ENCODE measurements at places on chromosomes 12 and 14. TPM values are rescaled to one million over a fixed set of nuclear protein-coding genes. Genes with fewer than 3 reads are reported as not detected.

GRCh38 chr14:103127861-103128598 is 4.8 kb downstream of the TNFAIP2 start:
- H3K27ac ChIP-seq = peak overlapping the region; percentile 47
- H3K4me1 ChIP-seq = no peaks in the 10 kb centered on the region
- no peak for DNase-seq
- H3K4me3 ChIP-seq = no peak overlapping the region
- no peaks in the 10 kb centered on the region for H3K36me3 ChIP-seq

DNA sequence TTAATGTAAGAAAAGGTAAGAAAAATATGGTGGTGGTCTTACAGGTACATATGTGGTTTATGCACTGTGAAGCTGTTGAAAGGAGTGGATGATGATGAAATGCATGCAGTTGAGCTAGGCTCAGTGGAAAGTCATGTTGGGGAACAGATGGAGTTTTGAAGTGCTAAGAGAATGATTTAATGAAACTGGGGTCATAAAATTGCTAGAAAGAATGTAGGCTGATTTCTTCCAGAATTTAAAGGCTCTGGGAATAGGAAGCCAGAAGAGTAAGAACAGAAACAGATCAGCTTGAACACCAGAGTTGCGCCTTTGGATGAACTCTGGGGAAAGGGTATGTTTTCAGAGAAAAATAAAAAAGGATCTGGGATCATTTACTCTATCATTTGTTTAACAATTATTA is 146.5 kb downstream of the MON2 start:
- no peak overlapping the region for H3K4me3 ChIP-seq
- H3K27me3 ChIP-seq = no peaks in the 10 kb centered on the region
- peak overlapping the region; percentile 54 for H3K27ac ChIP-seq
- H3K4me1 ChIP-seq = no peaks in the 10 kb centered on the region
- no peak for DNase-seq

DNA sequence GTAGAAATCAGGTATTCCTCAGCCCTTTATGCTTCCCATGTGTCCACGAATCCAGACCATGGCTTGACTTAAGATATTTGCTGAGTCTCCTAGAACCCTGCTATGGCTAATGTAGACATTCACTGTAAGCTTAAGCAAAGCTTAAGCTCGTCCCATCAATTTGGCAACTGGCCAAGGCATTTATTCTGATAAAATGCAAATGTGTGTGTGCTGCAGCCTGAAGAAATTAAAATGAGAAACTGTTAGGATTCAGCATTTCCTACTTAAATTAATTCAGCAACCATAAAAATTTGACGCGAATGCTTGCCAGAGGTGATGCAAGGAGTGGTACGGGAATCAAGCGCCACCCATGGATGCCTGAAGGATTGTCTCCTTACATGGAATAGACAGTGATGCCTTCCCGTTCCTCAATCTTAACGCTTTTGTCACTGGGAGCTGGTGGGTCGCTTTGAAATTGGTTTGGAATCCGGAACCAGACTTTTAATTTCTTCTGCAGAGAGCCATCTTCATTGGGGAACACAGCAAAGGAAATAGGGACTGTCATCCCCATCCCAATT is 13.2 kb downstream of the HEBP1 start:
- H3K36me3 ChIP-seq = no peaks in the 10 kb centered on the region
- no peak overlapping the region for H3K27ac ChIP-seq
- no peaks in the 10 kb centered on the region for H3K27me3 ChIP-seq
- no peak for DNase-seq
- H3K4me1 ChIP-seq = peaks cover 4% of the 10 kb centered on the region

GRCh38 chr14:64772397-64772950 is 68.2 kb downstream of the PLEKHG3 start:
- H3K4me3 ChIP-seq = no peak overlapping the region
- DNase-seq = no peak
- H3K36me3 ChIP-seq = no peaks in the 10 kb centered on the region
- H3K4me1 ChIP-seq = no peaks in the 10 kb centered on the region
- H3K27me3 ChIP-seq = no peaks in the 10 kb centered on the region

DNA sequence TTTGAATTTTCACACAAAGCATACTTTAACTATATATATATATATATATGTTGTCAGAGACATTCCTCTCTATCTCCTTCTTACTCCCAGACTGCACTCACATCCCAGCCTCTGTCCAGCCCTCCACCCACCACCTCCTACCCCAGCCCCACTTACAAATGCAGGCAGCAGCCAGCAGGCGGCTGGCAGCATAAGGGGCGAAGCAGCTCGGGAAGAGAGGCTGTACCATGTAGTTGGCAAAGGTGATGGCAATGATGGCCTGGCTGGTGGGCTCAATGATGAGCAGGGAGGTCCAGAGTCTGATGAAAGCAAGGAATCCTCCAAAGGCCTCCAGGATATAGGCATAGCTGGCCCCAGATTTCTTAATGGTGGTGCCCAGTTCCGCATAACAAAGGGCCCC is 2.5 kb downstream of the SLC7A7 start:
- no peak overlapping the region for H3K27ac ChIP-seq
- no peak for DNase-seq
- H3K4me3 ChIP-seq = no peak overlapping the region
- H3K36me3 ChIP-seq = no peaks in the 10 kb centered on the region
- H3K27me3 ChIP-seq = no peaks in the 10 kb centered on the region

GRCh38 chr14:101774006-101774795 is 12.7 kb downstream of the PPP2R5C start:
- H3K36me3 ChIP-seq = no peaks in the 10 kb centered on the region
- no peak for DNase-seq
- no peak overlapping the region for H3K27ac ChIP-seq
- H3K4me1 ChIP-seq = no peaks in the 10 kb centered on the region
- H3K27me3 ChIP-seq = no peaks in the 10 kb centered on the region
- H3K4me3 ChIP-seq = no peak overlapping the region

GRCh38 chr14:59634617-59635016 is 58.0 kb upstream of the CCDC175 start:
- H3K27me3 ChIP-seq = no peaks in the 10 kb centered on the region
- no peak overlapping the region for H3K27ac ChIP-seq
- H3K4me3 ChIP-seq = no peak overlapping the region
- no peak for DNase-seq

DNA sequence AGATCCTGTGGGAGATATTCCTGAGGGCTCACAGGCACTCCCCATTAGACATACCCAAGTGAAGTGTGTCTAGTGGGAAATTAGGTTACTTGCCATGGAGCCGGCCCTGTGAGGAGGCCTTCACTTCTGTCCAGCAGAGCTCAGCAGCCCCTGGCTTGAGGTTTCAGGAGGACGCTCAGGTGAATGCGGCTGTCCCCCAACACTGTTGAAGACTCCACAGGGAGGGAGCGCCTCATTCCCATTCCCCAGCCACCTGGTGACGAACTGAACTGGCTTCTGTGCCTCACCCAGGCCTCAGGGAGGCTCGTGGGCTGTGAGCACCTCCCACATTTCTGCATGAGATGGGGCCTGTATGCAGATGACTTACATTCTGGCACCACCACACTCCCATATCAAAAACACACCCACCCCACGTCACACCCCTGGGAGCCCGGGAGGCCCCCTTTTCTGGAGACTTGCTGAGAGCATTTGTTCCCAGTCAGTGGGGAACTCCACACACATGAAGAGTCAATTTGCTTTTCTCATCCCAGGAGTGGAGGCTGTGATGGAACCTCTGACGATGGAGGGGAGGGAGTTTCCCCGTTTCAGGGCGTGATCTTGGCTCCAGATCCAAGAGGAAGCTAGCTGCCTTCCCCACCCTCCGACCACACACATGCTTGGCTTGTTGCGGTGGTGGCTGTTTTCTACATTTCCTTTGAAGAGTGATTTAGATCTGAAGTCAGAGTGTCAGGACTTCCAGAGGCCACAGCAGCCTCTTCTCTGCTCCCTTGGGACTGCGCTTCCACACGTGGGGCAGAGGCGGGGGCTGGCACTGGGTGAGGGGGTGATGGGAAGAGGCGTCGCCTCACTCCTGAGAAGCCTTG is 120.7 kb downstream of the ADGRD1 start:
- DNase-seq = no peak
- H3K27ac ChIP-seq = no peak overlapping the region
- no peaks in the 10 kb centered on the region for H3K4me1 ChIP-seq
- no peak overlapping the region for H3K4me3 ChIP-seq
- no peaks in the 10 kb centered on the region for H3K27me3 ChIP-seq

- DNase-seq = no peak
- no peaks in the 10 kb centered on the region for H3K27me3 ChIP-seq
- no peaks in the 10 kb centered on the region for H3K36me3 ChIP-seq
- no peaks in the 10 kb centered on the region for H3K4me1 ChIP-seq
- H3K4me3 ChIP-seq = no peak overlapping the region
- H3K27ac ChIP-seq = no peak overlapping the region
Measured at GRCh38 chr12:68287106-68287505, 33.7 kb upstream of the IL22 start.

- no peak for DNase-seq
- H3K36me3 ChIP-seq = no peaks in the 10 kb centered on the region
- H3K27ac ChIP-seq = peak overlapping the region; percentile 94
- peak overlapping the region; percentile 87 for H3K4me3 ChIP-seq
- no peaks in the 10 kb centered on the region for H3K4me1 ChIP-seq
- H3K27me3 ChIP-seq = no peaks in the 10 kb centered on the region
Measured at GRCh38 chr12:2796187-2796666, 1.5 kb downstream of the FKBP4 start.

DNA sequence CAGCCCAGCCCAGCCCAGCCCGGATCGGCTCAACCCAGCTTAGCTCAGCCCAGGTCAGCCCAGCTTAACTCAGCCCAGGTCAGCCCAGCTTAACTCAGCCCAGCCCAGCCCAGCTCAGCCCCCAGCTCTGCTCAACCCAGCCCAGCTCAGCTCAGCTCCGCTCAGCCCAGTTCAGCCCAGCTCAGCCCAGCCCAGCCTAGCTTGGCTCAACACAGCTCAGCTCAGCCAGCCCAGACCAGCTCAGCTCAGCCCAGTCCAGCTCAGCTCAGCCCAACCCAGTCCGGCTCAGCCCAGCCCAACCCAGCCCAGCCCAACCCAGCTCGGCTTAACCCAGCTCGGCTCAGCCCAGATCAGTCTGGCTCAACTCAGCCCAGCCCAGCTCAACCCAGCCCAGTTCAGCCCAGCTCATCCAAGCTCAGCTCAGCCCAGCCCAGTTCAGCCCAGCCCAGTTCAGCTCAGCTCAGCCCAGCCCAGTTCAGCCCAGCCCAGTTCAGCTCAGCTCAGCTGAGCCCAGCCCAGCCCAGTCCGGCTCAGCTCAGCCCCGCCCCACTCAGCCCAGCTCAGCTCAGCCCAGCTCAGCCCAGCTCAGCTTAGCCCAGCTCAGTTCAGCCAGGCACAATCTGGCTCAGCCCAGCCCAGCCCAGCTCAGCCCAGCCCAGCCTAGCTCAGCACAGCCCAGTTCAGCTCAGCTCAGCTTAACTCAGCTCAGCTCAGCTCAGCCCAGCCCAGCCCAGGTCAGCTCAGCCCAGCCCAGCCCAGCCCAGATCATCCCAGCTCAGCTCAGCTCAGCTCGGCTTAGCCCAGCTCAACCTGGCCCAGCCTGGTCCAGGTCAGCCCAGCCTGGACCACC is 331.7 kb downstream of the TMEM121 start:
- H3K36me3 ChIP-seq = no peaks in the 10 kb centered on the region
- peak; percentile 11 for DNase-seq
- no peak overlapping the region for H3K27ac ChIP-seq
- no peaks in the 10 kb centered on the region for H3K27me3 ChIP-seq
- no peaks in the 10 kb centered on the region for H3K4me1 ChIP-seq

- no peaks in the 10 kb centered on the region for H3K36me3 ChIP-seq
- H3K4me1 ChIP-seq = no peaks in the 10 kb centered on the region
- no peak overlapping the region for H3K4me3 ChIP-seq
Measured at GRCh38 chr14:53714495-53715192, 242.0 kb downstream of the BMP4 start.

- DNase-seq = no peak
- no peak overlapping the region for H3K4me3 ChIP-seq
- peaks cover 4% of the 10 kb centered on the region for H3K27me3 ChIP-seq
- H3K27ac ChIP-seq = no peak overlapping the region
- H3K36me3 ChIP-seq = no peaks in the 10 kb centered on the region
- no peaks in the 10 kb centered on the region for H3K4me1 ChIP-seq
Measured at GRCh38 chr12:40382217-40382616, 157.4 kb downstream of the LRRK2 start.

DNA sequence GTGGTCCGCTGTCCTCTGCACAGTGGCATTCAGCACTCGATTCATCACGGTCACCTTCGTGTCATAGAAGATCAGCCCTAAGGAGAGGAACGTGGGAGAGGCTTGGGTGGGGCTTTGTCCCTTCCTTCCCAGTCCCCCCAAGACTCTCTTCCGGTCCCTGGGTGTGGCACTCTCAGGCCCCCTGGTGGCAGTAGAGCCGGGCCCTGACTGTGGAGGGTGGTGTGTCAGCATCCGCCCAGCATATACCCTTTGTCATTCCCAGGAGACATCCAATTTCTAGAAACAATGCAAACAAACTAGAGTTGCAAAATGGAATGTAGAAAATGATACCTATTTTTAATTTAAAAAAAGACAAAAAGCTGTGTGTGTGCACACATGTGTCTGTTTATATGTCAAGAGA is 45.0 kb downstream of the TRAFD1 start:
- no peak overlapping the region for H3K4me3 ChIP-seq
- H3K36me3 ChIP-seq = no peaks in the 10 kb centered on the region
- no peak overlapping the region for H3K27ac ChIP-seq
- DNase-seq = no peak
- no peaks in the 10 kb centered on the region for H3K4me1 ChIP-seq
- no peaks in the 10 kb centered on the region for H3K27me3 ChIP-seq

DNA sequence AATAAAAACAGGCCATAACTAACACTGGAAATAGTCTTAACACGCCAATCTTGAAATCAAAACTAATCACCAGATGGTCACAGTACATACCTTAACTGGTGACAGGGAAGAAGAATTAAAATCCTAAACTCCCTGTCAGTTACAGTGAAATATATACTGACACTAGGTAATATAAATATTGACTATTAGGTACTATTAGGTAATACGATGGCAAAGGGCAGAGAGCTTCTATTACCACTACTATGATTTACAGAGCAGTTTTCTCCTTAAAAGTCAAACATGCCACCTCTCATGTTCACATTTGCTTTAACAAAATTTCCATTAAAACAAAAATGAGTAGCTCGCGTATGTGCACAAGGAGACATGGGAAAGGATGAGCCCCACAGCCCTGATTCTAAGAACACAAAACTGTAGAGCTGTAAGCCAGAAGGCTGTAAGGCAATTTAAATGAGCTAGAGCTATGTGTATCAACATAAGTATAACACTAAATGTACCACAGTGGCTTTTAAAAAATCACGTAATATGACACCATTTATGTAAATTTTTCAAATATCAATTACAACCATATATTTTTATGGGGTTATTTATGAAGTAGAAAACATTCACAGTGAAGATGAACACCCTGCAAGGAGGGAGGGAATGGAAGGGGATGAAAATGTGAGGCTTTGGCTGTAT is 19.1 kb downstream of the SETD3 start:
- no peak for DNase-seq
- H3K27me3 ChIP-seq = no peaks in the 10 kb centered on the region
- H3K4me1 ChIP-seq = no peaks in the 10 kb centered on the region
- H3K36me3 ChIP-seq = no peaks in the 10 kb centered on the region
- no peak overlapping the region for H3K4me3 ChIP-seq
- H3K27ac ChIP-seq = no peak overlapping the region

MGST1 gene
- 85.6 TPM for total RNA-seq

DHRS2 gene
- 0.37 TPM for total RNA-seq

CCNB1IP1 gene
- total RNA-seq = 59.1 TPM

E2F7 gene
- total RNA-seq = not detected

MMP14 gene
- total RNA-seq = 233 TPM

Data from uterus (tissue), 4 donors.